ENCODE measurements at places on chromosomes 16 and 17. TPM values are rescaled to one million over a fixed set of nuclear protein-coding genes. Genes with fewer than 3 reads are reported as not detected.

Gene RHBDL3
- 5.3 TPM for total RNA-seq

Gene TRIM47
- total RNA-seq: 9.8 TPM

Gene CD300LB
- total RNA-seq: 0.06 TPM

Gene GFAP
- 0.83 TPM for total RNA-seq

Gene GINS2
- total RNA-seq: 17.1 TPM

Gene ASPA
- 0.13 TPM for total RNA-seq

Gene SEPTIN1
- 2.7 TPM for total RNA-seq

Gene CLEC19A
- 0.11 TPM for total RNA-seq

Gene CCDC40
- 10.6 TPM for total RNA-seq

Gene MSLN
- total RNA-seq: not detected

Gene DPEP3
- not detected for total RNA-seq

Gene NOTUM
- total RNA-seq: 0.50 TPM

Gene ACBD4
- 1.5 TPM for total RNA-seq

Gene IGFALS
- 0.78 TPM for total RNA-seq

Measured in motor neuron (in vitro differentiated cells).